ENCODE measurements at places on chromosomes 3 and 15.

DNA sequence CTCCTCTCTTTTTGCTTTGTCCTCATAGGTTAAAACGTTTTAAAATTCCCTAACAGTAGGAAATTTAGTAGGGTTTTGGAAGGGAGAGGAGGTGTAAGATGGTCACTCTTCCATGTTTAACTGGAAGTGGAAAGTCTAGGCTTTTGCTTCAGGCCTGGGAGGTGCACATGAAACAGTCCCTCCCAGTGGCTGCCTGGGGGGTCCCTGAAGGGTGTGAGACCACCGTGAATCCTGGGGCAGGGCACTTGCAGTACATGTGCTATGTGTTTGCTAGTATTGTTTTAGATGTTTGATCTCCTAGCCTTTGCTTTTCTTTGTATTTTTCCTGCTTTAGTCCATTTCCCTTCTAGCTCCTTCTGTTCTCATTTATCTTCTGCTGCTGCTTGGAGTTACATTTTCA is 178.5 kb downstream of the THSD4 start:
- DNase-seq, result no peak

DNA sequence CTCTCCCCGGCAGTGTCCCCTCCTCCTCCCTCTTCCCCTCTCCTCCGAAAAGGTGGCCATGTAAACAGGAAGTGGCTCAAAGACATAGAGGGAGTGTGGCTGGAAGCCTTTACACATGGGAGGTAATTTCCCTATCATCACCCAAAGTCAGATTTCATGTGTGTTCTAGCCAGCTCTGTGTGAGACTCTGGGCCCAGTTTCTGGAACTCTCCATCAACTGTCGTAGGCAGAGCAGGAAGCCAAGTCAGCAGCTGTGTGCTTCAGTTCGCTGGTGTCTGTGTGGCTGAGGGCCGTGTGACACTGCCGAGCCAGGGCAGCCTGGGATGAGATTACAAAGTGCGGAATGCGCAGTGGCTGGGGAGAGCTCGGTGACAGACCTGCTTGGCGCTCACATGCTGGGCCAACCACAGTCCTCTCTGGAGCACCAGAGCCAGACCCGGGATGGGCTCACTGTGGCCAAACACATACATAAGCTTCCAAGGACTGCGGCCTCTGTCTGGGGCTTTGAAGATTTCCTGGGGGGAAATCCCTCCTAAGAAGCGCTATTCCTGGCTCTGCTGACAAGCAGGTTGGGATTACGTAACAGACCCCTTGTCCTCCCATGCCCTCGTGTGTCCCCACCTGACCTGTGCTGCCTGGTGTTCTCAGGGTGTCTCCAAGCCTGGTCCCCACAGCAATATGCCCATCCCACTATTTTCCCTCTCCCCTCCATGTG is 50.7 kb downstream of the UMPS start:
- DNase-seq, result no peak

GRCh38 chr3:77392181-77392580 is 352.3 kb downstream of the ROBO2 start:
- DNase-seq, result no peak

DNA sequence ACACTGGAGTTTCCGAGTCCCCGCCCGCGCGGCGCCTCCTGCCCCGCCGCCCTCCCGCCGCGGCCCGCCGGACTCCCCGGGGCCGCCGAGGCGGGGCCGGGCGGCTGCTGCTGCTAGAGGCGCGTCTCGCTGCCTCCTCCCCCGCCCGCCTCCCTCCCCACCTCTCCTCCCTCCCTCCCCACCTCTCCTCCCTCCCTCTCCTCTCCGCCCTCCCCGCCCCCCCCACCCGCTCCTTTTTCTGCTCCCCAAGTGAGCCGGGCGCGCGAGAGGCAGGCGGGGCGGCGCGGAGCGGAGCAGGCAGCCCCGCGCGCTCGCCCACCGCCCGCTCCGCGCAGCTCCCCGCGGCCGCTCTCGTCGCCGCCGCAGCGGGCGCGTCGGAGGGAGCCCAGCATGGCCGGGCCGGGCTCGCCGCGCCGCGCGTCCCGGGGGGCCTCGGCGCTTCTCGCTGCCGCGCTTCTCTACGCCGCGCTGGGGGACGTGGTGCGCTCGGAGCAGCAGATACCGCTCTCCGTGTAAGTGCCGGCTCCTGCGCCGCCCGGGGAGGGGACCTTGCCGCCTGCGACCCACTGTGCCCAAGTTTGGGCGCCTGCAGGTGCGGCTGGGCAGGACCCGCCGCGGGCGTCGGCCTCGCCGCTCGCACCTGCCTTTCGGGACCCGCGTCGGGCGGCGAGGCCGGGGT is at the start of gene CACNA2D3:
TSS of gene CACNA2D3 (plus strand) at position 229 of the 679 bp plus-strand sequence.
- DNase-seq, result no peak

GRCh38 chr15:74373731-74374647 is 6.5 kb upstream of the CYP11A1 start:
- DNase-seq, result peak; percentile 56

DNA sequence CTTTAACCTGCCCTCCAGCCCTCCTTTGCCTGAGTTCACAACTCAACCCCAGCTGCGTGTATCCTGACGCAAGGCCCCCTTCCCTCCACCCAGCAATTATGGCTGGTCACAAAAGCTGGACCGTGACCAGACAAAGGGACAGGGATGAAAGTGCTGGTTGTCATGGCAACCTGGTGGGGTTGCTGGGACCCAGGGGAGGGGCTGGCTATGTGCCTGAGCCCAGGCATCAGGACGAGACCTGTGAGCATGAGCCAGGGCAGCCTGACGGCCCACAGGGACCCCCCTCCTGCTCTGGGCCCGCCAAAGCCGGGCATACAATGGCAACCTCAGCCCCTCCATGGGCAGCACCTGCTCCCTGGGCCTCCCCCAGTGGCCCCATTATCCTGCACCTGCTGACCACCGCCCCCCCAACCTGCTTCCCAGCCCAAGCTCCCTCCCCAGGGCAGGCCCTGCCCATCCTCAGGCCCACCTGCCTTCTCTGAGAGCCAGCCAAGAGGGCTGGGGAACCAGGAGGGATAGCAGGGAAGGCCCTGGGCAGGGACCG is 4.5 kb upstream of the DNAH1 start:
- no peak for DNase-seq

DNA sequence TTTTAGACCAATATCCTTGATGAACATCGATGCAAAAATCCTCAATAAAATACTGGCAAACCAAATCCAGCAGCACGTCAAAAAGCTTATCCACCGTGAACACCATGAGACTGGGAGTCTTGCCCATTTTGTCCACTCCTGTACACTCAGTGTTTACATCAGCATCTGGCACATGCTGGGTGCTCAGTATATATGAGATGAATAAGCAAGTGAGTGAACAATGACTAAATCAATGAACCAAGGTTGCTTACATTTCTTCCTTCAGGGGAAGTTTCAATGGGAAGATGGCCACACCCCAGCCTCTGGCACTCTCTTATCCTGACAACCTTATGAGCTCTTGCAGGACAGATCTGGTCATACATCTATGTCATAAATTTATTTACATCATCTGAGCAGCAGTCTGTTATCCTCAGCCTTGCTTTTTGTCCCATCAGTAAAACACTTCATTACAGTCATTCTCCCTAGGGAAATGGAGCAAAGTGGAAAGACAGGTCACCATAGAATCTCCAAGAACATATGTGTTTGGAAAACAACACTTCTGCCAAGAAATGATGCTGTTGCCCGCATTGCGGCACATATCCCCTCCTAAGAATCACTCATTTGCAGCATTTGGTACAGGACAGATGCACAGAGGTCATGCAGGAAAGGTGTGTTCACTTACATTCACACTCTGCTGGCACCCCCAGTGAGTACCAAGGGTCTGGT is 171.8 kb upstream of the EIF1B start:
- no peak for DNase-seq

DNA sequence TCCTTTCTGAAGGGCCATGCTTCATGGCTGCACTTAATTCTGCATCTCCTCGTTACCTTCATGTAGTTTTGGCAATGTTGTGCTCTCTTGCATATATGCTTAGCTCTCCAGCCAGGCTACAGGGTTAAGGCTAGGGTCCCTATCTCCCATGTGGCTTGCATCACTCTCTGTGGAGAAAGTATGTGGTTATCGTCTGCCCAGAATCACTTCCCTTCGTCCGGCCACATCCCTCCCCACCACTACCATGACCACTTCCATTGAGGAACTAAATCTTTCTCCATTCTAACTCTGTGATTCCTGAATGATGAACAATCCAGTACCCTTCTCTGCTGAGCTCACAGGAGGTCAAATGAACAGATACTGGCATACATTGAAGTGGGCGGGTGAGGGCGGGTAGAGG is 34.0 kb downstream of the WWTR1 start:
- no peak for DNase-seq

- no peak for DNase-seq
Measured at GRCh38 chr3:129686941-129687340, 80.5 kb upstream of the PLXND1 start.

GRCh38 chr15:40437752-40438687 is 2.7 kb upstream of the BAHD1 start:
- DNase-seq, result no peak

- DNase-seq, result no peak
Measured at GRCh38 chr15:60370105-60370868, 27.5 kb downstream of the ANXA2 start.

- no peak for DNase-seq
Measured at GRCh38 chr15:39391230-39391629, 189.6 kb upstream of the THBS1 start.

GRCh38 chr15:59237924-59238331 is 31.3 kb downstream of the LDHAL6B start:
- no peak for DNase-seq

DNA sequence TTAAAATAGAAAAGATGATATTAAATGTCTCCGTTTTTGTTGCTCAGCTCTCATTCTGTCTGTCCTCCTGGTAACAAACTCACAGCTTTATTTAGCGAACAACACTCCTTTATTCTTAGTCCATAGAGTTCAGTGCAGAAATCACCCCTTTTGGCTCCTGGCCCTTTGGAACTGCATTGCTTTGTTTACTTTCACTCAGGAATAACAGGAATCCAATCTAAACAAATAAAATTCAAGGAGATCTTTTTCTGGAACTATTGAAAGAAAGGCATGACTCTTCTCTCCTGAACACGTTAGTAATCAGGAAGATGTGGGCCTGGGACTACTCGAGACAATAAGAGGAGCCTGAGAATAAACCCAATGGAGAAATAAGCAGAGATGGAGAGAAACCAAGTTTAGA is 409.2 kb downstream of the DIPK2A start:
- DNase-seq, result no peak

GRCh38 chr15:101615414-101615985 is 36.7 kb downstream of the TM2D3 start:
- no peak for DNase-seq

GRCh38 chr3:55541016-55541415 is 53.9 kb upstream of the WNT5A start:
- DNase-seq, result no peak

- DNase-seq, result no peak
Measured at GRCh38 chr3:178100908-178101307, 435.3 kb upstream of the KCNMB2 start.

DNA sequence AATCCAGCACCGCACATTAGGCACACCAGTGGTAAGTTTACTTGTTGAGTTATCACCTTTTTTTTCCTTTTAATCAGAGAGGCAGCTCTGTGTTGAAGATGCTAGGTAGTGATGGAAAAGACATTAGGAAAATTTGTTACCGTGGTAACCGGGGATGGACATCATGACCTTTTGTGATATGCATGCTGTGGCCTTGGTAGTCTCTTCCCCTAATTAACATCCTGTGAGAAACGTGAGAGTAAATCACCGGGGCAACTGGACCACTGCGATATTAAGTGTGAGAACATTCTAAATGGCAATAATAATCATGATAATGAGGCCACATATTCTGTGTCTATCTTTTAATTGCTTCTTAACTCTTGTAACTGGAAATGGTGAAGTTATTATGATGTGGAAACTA is 362.0 kb downstream of the CACNA2D3 start:
- no peak for DNase-seq

DNA sequence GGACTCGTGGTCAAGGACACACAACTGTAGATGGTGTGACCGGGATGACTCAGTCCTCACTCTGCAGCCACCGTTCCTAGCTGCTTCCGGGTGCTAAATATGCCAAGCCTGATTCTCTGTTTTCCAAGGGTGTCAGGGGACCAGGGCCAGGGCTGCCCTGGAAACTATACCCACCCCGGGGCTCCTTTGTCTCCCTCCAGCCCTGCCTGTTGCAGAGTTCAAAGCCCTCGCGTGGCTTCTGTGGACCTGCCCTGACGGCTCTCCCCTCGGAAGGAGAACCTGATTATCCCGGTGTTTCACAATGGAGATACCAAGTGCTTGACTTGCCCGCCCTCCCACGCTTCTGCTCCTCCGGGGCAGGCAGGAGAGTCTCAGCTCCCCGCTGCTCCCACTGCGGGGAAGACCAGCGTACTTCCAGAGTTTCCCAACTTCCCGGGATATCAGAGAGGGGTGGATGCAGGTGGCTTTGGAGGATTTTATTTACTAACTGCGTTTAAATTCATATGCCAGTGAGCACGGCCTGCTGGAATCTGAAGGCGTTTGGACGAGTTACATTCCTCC is 125.0 kb downstream of the ASB7 start:
- DNase-seq, result no peak

- DNase-seq, result no peak
Measured at GRCh38 chr3:124034016-124034843, 42.3 kb upstream of the ROPN1 start.

GRCh38 chr3:195863121-195864061 is 45.0 kb downstream of the TNK2 start:
- DNase-seq, result no peak

DNA sequence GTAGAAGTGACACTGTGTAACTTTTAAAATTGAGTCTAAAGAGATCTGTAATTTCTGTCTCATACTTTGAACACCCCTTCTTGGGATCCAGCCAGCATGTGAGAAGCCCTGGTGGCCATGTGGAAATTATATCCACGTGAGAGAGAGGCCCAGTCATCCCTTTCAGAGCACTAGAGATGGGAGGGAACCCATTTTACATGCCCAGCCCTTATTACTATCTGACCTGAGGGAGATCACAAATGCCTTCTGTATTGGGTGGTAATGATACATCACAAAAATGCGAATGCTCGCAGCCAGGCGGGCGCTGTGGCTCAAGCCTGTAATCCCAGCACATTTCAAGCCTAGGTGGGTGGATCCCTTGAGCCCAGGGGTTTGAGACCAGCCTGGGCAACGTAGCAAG is 27.3 kb upstream of the TRAK1 start:
- no peak for DNase-seq

- no peak for DNase-seq
Measured at GRCh38 chr15:58511599-58511987, 79.8 kb downstream of the LIPC start.

DNA sequence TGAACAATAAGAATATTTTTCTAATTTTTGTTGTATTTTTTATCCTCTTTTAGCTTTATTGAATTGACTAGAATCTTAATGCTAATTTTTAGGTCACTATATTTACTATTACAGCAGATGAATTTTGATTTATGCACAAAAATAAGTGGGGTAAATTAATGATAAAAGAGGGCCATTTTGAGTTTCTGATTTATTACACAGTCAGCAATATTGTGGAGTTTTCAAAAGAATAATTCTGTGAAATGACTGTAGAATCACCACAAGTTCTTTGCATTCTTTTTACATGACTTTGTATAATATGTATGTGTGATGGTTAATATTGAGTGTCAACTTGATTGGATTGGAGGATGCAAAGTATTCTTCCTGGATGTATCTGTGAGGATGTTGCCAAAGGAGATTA is 812.4 kb upstream of the DPPA4 start:
- no peak for DNase-seq
